ENCODE measurements at places on chromosomes 5 and 9.

DNA sequence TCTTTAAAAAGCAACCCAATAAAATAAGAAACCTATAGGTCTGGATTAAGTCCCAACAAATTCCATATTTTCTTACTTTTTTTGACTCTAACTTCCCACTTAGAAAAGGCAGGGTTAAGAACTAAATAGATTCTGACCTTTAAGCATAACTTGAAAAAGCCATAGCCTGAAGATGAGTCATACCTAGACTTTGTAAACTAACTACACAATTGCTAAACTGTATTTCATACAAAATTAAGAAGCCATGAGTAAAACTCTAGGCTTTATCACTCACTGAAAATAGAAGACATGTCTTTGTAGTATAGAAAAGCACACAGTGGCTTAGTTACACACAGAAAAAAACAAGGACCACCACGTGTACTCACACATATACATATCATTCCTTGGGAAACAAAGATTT lies 51.5 kb downstream of the MLLT3 start:
- DNase-seq: no peak

- DNase-seq: no peak
Measured at GRCh38 chr5:137733006-137733405, 2.9 kb downstream of the KLHL3 start.

GRCh38 chr5:75265731-75266130 lies 29.1 kb upstream of the ANKRD31 start:
- DNase-seq: no peak

DNA sequence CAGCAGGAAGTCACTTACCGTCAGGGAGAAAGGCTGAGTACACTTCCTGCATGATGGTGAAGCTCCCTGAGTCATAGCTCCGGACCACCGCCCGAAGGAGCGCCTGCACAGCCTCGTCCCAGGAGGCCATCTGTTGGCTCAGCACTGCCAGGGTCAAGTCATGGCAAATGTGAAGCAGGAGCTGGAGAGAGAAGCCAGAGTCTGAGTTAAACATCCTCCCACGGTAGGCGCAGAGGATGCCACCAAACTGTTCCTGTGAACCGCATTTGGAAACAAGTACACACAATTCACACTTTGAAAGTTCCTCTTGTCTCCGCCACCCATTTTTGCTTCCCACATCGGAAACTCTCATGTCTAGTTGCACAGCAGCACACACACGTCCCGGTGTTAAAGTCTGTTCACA lies 33.9 kb downstream of the CNOT8 start:
- DNase-seq: no peak

DNA sequence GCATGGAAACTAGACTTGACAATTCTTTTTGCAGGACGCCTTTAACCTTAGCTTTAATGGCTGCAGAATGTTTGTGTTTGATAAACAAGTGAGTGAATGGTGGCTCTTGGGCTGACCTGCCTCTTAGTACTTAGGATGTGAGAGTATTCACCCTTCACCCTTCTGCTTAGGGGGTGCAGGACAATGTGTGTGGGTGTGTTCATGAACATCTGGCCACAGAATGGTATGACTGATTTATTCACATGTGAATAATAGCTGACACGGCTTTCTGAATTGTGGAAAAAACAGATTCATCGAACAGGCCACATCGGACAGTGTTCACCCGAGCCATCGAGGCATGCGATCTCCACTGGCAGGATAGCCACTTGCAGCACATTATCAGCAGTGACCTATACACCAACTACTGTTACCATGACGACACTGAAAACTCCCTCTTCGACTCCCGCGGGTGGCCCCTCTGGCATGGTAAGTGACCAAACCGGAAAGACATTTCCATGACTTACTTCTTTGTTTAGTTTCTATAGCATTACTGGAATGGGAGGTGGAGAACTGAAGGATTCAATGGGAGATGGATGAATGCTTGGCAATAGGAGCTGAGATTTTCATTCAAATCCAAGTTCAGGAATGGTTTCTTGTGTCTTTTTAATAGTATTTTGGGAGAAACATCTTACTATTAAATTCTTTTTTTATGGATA lies 193.6 kb downstream of the ZSWIM6 start:
- no peak for DNase-seq

GRCh38 chr9:32867026-32867425 lies 83.7 kb downstream of the TMEM215 start:
- no peak for DNase-seq

- no peak for DNase-seq
Measured at GRCh38 chr9:68894502-68894901, 119.4 kb downstream of the PRKACG start.

GRCh38 chr5:12652201-12652600 lies 748.0 kb upstream of the CTNND2 start:
- DNase-seq: no peak

DNA sequence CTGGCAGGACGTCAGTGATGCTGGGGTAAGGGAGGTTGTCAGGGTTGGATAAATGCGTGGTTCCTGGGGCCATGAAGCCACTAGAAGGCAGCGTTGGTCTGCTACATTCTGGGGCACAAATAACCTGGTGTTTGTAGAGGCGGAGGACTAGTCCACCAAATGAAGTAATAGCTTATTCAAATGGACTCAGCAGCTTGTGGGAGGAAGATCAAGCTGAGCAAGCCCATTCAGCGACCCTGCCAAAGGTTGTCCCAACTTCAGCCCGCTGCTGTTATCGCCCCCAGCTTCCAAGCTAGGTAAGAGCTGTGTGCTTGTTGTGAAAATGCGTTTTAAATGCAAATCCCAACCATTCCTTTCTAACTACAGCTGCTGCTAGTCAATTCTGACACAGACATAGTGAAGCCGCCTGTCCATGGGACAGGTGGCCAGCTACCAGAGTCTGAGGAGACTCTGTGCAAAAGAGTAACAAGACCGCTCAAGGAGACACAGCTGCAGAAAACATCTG lies 7.6 kb upstream of the FAM240B start:
- DNase-seq: no peak

DNA sequence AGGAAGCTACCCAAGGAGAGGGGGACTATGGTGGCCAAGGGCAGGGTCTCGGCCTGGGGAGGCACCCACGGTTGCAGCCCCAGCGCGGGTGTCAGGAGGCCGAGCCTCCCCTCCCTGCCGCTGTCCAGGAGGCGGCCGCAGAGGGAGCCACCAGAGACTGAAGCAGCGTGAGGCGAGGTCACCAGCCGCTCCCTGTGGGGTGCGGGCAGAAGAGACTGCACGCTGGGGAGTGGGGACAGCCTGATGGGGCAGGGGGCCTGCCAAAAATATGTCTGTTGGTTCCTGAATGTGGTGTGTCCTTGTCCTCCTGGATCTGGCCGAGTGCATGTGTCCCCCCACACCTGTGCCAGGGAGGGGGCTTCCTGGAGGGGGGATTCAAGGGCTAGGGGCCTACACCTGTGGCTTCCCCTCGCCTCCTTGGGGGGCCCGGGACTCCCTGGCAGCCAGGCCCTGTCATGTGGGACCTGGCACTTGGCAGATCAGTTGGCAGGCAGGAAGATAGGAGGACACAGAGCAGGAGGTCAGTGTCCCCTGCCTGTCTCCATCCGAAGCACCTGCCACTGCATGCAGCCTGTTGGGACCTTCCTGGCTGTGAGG lies 131.2 kb downstream of the DAB2IP start:
- DNase-seq: no peak

DNA sequence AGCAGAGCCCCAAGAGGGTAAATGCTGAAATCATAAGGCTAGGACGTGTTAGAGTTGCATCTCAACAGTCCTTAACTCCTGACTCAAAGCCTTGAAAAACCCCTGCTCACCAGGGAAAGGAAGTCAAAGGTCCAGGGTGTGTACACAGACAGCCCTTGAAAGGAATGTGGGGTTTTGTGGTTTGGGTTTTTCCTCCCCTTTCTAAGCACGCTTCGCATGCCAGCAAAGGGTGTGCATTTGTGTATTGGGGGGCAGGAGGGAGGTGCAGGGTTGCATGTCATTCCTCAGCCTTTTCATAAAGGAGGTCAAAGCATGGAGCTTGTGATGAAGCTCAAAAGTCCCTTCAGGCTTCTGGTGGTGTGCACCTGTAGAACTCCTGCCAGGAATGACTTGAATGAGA lies 17.3 kb upstream of the XPA start:
- DNase-seq: no peak

- no peak for DNase-seq
Measured at GRCh38 chr5:167582886-167583285, 708.6 kb upstream of the WWC1 start.

DNA sequence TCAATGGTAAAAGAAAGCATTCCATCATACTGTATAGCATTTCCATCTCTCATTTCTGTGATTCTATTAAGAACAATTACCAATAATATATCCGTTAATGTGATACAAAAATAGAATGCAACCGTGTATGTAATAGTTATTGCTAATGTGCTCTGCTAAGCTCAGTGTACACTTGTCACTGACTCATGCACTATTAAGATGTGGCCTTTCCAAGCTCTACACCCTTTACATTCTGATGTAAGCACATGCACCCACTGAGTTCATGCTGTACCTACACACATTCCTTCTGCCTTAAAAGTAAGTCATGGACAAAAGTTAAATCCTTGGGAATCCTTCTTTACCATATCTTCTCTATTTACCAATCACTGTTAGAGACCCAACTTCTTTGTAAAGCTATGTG lies 319.1 kb downstream of the ZSWIM6 start:
- DNase-seq: no peak

GRCh38 chr5:61941637-61942036 lies 364.4 kb upstream of the KIF2A start:
- no peak for DNase-seq

DNA sequence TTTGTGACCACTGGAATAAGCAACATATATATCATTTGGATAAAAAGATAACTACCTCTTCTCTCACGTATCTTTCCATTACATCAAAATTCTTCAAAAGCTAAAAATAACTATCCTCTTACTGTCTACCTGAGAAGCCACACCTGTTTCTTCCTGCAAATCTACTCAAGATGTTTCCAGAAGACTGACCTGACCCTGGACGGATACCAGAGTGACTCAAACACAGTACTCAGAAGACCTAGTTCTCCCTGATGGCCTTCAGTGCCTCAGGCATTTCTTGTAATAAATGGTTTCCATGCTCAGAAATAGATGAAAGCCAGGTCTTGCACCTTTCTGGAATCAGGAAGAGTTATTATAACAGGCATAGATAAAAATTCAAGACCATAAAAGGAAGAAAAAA lies 245.9 kb upstream of the PIK3R1 start:
- no peak for DNase-seq

GRCh38 chr9:83466877-83467276 lies 71.3 kb downstream of the FRMD3 start:
- no peak for DNase-seq

DNA sequence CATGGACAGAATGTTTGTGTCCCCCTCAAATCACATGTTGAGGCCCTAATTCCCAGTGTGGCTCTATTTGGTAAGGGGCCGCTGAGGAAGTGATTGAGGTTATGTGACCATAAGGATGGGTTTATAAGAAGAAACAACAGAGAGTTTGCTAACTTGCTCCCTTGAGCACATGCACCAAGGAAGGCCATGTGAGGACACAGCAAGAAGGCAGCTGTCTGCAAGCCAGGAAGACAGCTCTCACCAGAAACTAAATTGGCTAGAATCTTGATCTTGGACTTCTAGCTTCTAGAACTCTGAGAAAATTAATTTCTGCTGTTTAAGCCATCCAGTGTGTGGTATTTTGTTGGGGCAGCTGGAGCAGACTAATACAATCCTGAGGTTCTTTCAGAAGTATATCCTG lies 35.2 kb upstream of the CDC42SE2 start:
- no peak for DNase-seq

DNA sequence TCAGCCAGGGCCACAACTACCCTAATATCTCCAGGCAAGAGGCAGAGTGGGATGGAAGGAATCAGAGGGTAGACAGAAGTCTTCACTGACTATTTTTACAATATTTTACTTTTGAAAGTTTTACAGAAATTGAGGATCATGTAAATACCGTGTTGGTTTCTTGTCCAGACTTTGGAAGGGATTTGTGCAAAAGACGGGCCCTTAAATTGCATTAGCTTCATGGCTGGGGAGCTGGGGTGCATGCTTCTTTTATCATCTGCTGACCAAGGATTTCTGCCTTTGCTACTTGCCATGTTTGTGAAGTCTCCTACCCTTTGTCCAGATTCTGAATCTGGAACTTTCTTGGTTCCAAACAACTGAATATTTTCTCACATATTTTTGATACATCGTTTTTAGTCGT lies 107.7 kb upstream of the GRIN3A start:
- DNase-seq: no peak

DNA sequence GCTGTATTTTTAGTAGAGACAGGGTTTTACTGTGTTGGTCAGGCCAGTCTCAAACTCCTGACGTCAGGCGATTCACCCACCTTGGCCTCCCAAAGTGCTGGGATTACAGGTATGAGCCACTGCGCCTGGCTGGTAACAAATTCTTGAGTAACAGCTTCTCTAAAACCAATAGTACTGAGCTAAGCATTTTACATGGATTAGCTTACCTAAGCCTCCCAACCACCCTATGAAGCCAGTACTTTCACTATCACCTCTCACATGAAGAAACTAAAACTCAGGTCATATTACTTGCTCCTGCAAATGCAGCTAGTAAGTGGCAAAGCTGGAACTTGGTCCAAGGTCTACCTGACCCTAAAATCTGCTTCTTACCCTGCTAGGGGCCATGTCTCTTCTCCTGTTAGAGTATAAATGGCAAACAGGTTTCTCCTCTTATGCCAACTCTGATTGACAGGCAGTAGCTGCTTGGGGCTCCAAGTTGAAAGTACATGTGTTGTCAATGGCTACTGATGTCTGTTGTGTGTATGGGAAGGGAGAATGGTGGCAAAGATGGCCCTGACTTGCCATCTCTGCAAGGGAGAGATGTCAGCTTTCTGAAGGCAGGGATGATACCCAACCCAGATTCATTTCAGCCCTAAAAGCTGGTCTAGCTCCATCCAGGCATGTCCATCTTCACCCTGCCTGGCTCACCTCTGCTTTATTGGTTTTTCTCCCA lies 4.0 kb downstream of the PHF19 start:
- no peak for DNase-seq

DNA sequence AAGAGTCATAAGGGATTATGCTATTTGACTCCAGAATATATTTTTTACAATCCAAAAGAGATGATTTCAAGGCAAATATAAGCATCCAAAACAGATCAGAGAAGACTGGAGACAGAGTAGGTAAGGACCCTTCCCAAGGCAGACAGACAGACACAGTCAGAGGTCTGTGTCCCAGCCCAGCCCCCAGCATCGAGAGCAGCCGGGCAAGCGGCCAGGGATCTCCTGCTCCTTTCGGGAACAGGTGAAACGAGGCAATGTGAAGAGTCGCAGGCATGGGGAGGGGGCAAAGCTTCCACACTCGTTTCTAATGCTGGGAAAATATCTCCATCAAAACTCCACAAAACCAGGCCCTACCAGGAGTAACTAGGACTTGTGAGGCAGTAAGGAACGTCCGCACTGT lies 5.8 kb downstream of the PAEP start:
- DNase-seq: no peak

Data from stimulated activated CD8-positive, alpha-beta memory T cell treated with anti-CD3 and anti-CD28 coated beads, Interleukin-4, amount 100 ng/mL, for 4 hours (primary cell).